T-helper 2 cell (primary cell): ENCODE measurements at places on chromosomes 7 and 10.

- DNase-seq = no peak
Observed at GRCh38 chr7:55052081-55052480, 33.3 kb downstream of the EGFR start.

GRCh38 chr7:2471396-2471795 lies 4.8 kb downstream of the GRIFIN start:
- DNase-seq = no peak

GRCh38 chr7:81719865-81720264 lies 50.0 kb downstream of the HGF start:
- no peak for DNase-seq

- no peak for DNase-seq
Observed at GRCh38 chr10:132675031-132675740, 110.8 kb downstream of the NKX6-2 start.

- no peak for DNase-seq
Observed at GRCh38 chr7:4769761-4770160, 5.7 kb upstream of the AP5Z1 start.

DNA sequence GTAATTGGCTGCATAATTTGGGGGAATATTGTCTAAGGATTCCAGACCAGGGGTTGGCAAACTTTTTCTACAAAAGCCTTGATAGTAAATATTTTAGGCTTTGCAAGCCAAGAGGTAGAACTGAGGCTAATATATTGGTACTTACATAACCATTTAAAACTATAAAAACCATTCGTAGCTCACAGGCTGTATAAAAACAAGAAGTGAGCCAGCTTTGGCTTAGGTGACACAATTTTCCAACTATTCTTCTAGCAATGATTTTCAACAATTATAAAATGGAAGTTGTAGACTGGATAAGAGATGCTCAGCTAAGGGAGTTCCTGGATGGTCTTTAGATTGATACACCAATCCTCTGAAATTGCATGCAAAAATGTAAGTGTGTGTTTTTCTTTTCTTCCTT lies 1.4 kb downstream of the GPR141 start:
- DNase-seq = no peak

DNA sequence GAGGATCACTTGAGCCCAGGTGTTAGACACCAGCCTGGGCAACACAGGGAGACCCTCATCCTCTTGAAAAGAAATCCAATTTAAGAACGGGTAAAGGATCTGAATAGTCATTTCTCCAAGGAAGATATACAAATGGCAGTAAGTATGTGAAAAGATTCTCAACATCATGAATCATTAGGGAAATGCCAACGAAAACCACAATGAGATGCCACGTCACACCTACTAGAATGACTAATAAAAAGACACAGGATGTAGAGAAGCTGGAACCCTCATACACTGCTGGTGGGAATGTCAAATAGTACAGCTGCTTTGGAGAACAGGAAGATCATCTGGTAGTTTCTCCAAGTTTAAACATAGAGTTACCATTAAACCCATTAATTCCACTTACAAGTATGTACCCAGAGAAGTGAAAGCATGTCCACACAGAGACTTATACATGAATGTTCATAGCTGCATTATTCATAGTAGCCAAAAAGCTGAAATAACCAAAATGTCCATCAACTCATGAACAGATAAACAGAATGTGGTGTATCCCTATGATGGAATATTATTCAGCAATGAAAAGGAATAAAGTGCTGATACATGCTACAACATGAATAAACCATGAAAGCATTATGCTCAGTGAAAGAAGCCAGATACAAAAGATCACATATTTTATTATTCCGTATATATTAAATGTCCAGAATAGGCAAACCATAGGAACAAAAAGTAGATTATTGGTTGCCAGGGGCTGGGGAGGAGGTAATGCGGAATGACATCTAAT lies 13.1 kb upstream of the ZMIZ2 start:
- DNase-seq = no peak

DNA sequence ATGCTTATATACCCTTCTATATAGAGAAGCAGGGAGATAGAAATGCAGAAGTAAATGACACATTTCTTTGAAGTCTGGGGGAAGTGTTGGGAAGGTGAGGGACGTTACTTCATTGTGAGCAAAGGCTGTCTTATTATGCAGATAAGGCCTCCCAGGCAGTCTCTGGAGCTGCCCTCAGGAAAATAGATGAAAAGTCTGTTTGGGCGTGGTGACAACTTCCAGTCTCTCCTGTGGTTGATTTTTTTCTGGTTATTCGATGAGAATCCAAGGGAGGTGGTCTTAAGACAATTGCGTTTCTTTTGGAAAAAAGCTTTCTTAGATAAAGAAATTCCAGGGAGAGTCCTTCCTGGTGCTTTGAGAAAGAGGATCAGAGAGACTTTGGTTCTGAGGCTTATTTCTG lies 84.0 kb downstream of the NEUROD6 start:
- DNase-seq = no peak

GRCh38 chr10:133254421-133255120 lies 16.9 kb downstream of the VENTX start:
- DNase-seq = no peak

- no peak for DNase-seq
Observed at GRCh38 chr10:42997849-42998165, 79.1 kb upstream of the RET start.

DNA sequence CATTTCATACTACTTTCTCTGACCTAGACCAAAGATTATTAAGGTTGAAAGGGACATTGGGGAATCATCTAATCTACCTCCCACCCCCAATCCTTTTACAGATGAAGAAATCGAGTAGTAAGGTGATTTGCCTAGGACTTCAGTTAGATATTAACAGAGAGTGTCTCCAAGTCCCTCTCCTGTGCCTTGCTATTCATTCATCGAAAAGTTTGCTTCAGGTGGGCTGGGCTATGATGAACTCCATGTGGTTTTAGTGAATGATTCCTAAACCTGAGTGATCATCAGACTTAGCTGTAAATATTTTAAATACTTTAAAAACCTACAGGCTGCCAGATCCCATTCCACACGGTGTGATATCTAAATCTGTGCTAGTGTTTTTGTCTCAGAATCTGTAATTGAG lies 259.4 kb upstream of the SORCS1 start:
- no peak for DNase-seq

- DNase-seq = no peak
Observed at GRCh38 chr7:157769086-157769485, 432.3 kb downstream of the DNAJB6 start.

DNA sequence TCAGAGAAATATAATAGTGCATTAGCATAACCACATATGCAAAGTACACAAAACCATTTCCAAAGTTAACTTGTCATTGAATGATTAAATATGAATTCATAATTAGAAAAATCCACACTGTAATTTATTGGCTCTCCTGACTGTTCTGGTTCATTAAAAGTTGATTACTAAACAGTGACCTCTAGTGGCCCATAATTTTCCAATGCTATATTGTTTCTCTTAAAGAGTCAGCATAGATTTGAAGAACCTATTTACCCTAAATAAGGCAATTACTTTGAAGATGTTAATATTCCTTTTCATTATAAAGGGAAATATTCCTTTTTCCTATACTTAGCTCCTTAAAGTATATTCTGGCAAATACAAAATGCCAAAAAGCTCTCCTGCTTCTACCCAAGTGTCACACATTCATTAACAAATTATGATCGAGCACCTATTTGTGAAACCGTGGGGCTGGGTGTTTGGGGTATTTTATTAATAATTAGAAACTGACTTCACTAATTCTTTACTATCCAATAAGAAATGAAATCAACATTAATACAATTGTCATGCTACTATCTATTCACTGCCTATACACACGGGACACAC lies 86.2 kb downstream of the HIBADH start:
- no peak for DNase-seq

DNA sequence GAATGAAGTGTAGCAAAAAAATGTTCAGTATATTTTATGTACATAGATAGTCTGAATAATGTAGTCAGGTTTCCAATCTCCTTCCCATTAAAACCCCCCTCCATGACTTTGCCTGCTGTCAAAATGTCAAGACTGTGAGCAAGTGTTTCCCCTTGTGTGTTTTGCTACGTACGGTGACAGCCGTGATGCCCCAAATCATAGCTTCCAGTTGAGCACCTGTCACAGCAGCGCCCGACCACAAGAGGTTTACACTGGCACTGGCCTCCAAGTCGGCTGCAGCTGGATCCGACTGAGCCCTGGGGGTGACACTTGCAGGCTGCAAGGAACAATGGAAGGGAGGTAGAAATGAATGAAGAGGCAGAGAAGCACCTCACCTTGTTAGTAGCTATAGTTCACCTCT lies 62.3 kb downstream of the LAMB4 start:
- DNase-seq = no peak

- DNase-seq = no peak
Observed at GRCh38 chr10:97333351-97333600, 1.3 kb downstream of the FRAT2 start.

DNA sequence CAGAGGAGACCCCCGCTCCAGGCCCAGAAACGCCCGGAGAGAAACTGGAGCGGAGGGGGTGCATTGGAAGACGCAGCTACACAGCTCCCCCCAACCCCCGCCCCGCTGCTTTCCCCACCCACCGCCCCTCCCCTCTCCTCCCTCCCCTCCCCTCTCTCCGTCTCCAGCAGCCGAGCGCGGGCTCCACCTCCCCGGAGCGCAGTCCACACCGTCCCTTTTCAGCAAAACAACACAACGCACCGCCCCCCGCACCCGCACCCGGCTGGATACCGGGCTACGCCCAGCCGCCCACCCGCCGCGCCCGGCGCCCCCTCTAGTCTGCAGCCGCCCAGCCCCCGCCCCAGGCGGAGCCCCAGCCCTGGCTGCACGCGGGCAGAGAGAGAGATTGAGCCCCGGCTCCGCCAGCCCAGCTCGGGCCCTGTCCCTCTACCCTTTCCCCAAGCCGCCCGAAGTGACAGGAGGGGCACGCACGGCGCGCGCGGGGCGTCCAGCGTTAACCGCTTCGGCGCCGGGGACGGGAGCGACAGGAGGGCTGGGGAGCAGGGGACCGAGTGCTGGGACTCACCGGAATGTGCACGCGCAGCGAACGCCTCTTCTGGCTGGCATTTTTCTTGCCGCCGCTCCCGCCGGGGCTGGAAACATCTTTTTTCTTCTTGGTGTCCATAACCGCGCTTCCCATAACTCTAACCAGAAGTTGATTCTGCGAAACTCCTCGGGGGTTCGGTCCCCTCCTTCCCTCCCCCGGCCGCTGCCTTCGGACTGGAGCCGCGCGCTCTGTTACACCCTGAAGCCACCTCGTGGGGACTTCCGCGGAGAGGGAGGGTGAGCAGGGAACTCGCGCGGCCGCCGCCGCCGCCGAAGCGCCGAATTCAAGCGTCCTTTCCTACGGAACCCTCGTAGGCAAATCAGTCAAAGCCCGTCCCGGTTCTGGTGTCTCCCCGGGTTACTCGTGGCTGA lies 695 bp downstream of the PRKAG2 start:
- peak; percentile 53 for DNase-seq

GRCh38 chr10:133405272-133405671 lies 11.3 kb downstream of the MTG1 start:
- no peak for DNase-seq

DNA sequence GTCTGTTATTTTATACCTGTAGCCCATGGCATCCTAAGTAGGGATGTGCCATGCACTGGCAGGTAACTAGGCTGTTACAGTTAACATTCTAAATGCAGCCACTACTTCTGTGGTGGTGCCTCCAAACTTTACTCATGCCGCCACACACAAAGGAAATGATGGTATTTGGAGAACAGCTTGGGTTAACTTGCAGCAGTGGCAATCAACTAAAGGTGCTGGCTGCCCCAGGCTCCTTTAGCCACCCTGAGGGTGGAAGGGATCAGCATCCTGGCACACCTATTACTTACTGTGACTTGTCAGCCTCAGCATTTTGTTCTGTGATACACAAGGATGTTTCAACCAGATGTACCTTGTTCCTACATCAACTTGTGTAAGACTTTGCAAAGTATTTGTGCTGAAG lies 221.8 kb upstream of the PPP1R3A start:
- no peak for DNase-seq

- DNase-seq = no peak
Observed at GRCh38 chr10:86226781-86227201, 139.8 kb downstream of the GRID1 start.
